Endodermal cell (in vitro differentiated cells): ENCODE measurements at places on chromosomes 12 and 14. TPM values are rescaled to one million over a fixed set of nuclear protein-coding genes. Genes with fewer than 3 reads are reported as not detected.

CCDC175 gene
- 0.66 to 1.5 TPM in 2 of 3 replicates, not detected in the other for total RNA-seq

GALNT6 gene
- 13.9 and 14.9 TPM in 2 replicates for total RNA-seq

SLC35F4 gene
- not detected in 2 replicates for total RNA-seq

C12orf54 gene
- not detected in 2 replicates for total RNA-seq

BEST3 gene
- not detected in 3 replicates for total RNA-seq

TPH2 gene
- not detected in 3 replicates for total RNA-seq

BRAP gene
- 23.6 and 24.6 TPM in 2 replicates for total RNA-seq

- no peaks in the 10 kb centered on the region for H3K4me1 ChIP-seq
- H3K27me3 ChIP-seq, result no peaks in the 10 kb centered on the region
- no peak overlapping the region for H3K27ac ChIP-seq
- no peak for DNase-seq
Measured at GRCh38 chr14:98514016-98514415, 758.0 kb downstream of the BCL11B start.

GRCh38 chr12:71954083-71954778 lies 15.6 kb downstream of the TPH2 start:
- no peaks in the 10 kb centered on the region for H3K36me3 ChIP-seq
- H3K27me3 ChIP-seq, result no peaks in the 10 kb centered on the region
- H3K27ac ChIP-seq, result no peak overlapping the region
- no peak overlapping the region for H3K4me3 ChIP-seq

- no peak for DNase-seq
- no peak overlapping the region for H3K4me3 ChIP-seq
- H3K27ac ChIP-seq, result no peak overlapping the region
Measured at GRCh38 chr14:66496188-66496807, 10.1 kb downstream of the CCDC196 start.

DNA sequence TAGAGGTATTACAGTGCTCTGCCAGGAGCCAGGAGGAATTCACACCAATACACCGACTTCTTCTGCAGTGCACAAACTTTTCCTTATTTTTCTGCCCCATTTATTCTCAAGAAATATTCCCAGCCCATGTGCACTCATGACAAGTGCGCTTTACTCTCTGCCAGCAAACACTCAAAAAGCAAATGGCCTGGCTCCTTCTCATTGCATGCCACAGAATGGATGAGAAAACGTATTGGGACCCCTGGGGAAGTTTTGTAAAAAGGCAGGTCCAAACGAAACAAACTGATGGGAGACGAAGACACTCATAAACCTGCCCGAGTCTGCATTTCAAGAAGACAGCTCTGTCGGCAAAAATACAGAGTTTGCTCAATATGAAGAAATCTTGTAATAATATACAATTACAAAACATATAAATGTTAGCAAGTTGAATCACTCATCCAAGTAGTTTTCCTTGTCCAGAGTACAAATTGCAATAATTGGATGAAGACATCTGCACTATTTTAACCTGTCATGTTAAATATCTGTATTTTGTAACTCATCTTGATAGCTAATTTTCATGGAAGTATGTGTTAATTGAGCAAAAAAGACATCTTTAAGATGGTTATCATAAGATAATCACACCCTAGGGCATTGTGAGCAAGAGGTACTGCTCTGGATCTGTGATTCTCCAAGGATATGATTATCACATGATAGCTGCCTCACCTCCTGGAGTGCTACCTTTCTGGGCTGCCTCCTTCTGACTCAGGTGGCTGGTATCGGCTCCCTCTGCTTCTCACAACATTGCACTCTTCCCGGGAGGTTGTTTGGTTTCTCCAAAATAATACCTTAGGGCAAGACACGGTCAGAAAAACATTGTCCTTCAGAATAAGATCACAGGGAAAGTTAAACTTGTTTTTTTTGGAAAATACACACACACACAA lies 260.8 kb upstream of the G2E3 start:
- no peaks in the 10 kb centered on the region for H3K36me3 ChIP-seq
- peaks cover 4% of the 10 kb centered on the region for H3K4me1 ChIP-seq
- DNase-seq, result peak; percentile 48
- no peak overlapping the region for H3K4me3 ChIP-seq
- H3K27ac ChIP-seq, result no peak overlapping the region

- no peak for DNase-seq
- no peaks in the 10 kb centered on the region for H3K27me3 ChIP-seq
- H3K4me3 ChIP-seq, result peak overlapping the region; percentile 95
- peak overlapping the region; percentile 88 for H3K27ac ChIP-seq
Measured at GRCh38 chr12:50400104-50400637, 514 bp upstream of the LARP4 start.

DNA sequence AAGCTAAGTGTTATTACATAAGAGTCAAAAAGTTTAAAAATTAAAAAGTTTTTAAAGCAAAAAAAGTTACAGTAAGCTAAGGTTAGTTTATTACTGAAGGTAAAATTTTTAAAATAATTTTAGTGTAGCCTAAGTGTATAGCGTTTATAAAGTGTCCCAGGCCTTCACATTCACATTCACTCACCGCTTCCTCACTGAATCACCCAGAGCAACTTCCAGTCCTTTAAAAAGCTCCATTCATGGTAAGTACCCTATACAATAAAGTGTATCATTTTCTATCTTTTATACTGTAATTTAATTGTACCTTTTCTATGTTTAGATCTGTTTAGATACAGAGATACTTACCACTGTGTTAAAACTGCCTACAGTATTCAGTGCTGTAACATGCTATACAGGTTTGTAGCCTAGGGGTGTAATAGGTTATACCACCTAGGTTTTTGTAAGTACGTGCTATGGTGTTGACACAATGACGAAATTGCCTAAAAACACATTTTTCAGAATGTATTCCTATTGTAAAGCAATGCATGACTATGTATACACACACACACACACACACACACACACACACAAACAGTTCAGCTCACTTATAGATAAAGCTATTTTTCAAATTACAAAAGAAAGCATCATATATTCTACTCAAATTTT lies 3.7 kb downstream of the CLEC14A start:
- H3K4me1 ChIP-seq, result no peaks in the 10 kb centered on the region
- H3K27ac ChIP-seq, result no peak overlapping the region
- H3K27me3 ChIP-seq, result peaks cover 43% of the 10 kb centered on the region
- DNase-seq, result no peak
- H3K4me3 ChIP-seq, result no peak overlapping the region

DNA sequence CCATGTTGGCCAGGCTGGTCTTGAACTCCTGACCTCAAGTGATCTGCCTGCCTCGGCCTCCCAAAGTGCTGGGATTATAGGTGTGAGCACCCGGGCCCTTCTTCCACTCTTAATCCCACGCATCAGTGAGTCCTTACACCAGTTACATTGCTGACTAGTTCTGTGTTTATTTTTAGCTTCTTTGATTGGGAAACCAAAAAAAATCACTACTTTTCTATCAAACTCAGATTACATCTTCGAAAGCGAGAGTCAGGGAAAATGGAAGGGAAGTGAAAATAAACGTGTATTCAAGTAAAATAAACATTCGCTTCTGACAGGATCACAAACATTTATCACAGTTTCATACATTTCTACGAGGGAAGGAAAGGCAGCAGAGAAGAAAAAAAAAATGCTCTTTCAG lies 32.2 kb downstream of the FGD6 start:
- H3K27ac ChIP-seq, result no peak overlapping the region
- no peak for DNase-seq
- no peak overlapping the region for H3K4me3 ChIP-seq
- H3K4me1 ChIP-seq, result peaks cover 6% of the 10 kb centered on the region
- H3K27me3 ChIP-seq, result no peaks in the 10 kb centered on the region

GRCh38 chr12:63948211-63948610 lies 103.7 kb downstream of the SRGAP1 start:
- no peaks in the 10 kb centered on the region for H3K27me3 ChIP-seq
- H3K36me3 ChIP-seq, result no peaks in the 10 kb centered on the region
- H3K4me1 ChIP-seq, result no peaks in the 10 kb centered on the region
- no peak overlapping the region for H3K4me3 ChIP-seq

GRCh38 chr14:22168092-22168955 lies 420.7 kb downstream of the DAD1 start:
- no peak for DNase-seq
- no peaks in the 10 kb centered on the region for H3K27me3 ChIP-seq
- no peaks in the 10 kb centered on the region for H3K36me3 ChIP-seq
- H3K27ac ChIP-seq, result no peak overlapping the region
- no peak overlapping the region for H3K4me3 ChIP-seq
- H3K4me1 ChIP-seq, result peaks cover 4% of the 10 kb centered on the region

DNA sequence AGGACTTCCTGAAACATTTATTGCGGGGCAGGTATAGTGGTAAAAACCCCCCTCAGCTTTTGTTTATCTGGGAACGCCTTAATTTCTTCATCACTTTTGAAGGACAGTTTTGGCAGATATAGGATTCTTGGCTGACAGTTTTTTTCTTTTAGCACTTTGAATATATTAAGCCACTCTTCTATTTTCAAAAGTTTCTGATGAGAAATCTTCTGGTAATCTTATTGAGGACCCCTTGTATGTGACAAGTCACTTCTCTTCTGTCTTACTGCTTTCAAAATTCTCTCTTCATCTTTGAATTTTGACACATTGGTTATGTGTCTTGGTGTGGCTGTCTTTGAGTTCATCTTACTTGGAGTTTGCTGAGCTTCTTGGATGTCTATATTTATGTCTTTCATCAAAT lies 59.1 kb downstream of the ATP23 start:
- no peaks in the 10 kb centered on the region for H3K27me3 ChIP-seq
- no peak for DNase-seq
- no peaks in the 10 kb centered on the region for H3K36me3 ChIP-seq

- no peak overlapping the region for H3K4me3 ChIP-seq
- H3K27me3 ChIP-seq, result no peaks in the 10 kb centered on the region
- no peak overlapping the region for H3K27ac ChIP-seq
- peaks cover 36% of the 10 kb centered on the region for H3K36me3 ChIP-seq
- H3K4me1 ChIP-seq, result peaks cover 15% of the 10 kb centered on the region
Measured at GRCh38 chr14:23481362-23481970, 12.0 kb downstream of the NGDN start.

DNA sequence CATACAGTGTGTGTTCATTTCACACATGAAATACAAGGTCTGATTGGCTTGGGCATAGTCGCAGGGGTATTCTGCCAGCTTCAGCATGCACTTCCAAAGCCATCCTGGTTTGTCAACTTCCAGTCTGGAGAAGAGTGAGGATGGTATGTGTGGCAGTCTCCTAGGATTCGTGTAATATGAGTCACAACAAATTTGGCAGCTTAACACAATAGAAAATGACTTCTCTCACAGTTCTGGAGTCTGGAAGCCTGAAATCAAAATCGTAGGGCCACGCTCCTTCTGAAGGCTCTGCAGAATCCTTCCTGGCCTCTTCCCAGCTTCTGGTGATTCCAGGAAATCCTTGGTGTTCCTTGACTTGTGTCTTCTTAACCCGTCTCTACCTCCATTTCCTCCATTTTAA lies 167.5 kb downstream of the PPM1H start:
- no peak overlapping the region for H3K4me3 ChIP-seq
- H3K27me3 ChIP-seq, result no peaks in the 10 kb centered on the region
- DNase-seq, result no peak
- H3K36me3 ChIP-seq, result no peaks in the 10 kb centered on the region

GRCh38 chr12:75525263-75525662 lies 13.9 kb upstream of the KRR1 start:
- no peak for DNase-seq
- no peaks in the 10 kb centered on the region for H3K36me3 ChIP-seq
- H3K4me1 ChIP-seq, result no peaks in the 10 kb centered on the region

- peaks cover 4% of the 10 kb centered on the region for H3K36me3 ChIP-seq
- no peaks in the 10 kb centered on the region for H3K27me3 ChIP-seq
- peaks cover 12% of the 10 kb centered on the region for H3K4me1 ChIP-seq
- H3K4me3 ChIP-seq, result peak overlapping the region; percentile 96
- DNase-seq, result peak; percentile 68
Measured at GRCh38 chr14:95156161-95157047, 925 bp downstream of the DICER1 start.

DNA sequence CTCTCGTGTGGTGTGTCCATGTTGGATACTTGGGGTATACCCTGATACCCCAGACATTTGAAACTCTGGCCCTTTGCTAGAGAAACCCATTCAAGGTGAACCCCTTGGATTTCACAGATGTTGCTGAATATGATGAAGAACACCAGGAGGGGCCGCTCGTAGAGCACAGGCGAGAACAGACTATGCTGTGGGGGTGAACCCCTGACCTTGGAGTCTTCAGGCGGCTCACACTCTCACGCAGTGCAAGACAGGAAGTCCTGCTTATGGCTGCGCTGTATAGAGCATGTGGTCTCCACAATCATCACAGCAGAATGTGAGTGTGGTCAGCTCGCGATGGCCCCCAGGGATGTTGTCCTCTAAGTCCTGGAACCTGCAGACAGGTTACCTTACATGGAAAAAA lies 60.4 kb downstream of the SLC15A4 start:
- no peak for DNase-seq
- no peak overlapping the region for H3K4me3 ChIP-seq

DNA sequence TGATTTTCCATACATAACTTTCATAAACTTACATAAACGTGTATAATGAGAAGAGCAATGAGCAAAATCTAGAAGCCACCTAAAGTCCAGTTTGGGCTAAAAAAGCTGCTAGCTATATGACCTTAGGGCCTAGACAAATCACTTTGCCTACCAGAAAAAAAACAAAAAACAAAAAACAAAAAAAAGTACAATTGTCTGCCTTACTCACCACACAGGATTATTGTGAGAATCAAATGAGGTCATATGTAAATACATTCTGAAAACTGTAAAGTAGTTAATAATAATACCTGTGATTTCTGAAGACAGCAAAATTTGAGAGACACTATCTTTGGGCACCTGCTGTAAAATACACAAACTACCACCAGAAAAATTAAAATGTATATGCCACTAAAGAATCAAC lies 4.2 kb downstream of the ATP2B1 start:
- H3K4me3 ChIP-seq, result no peak overlapping the region
- no peaks in the 10 kb centered on the region for H3K27me3 ChIP-seq
- H3K36me3 ChIP-seq, result no peaks in the 10 kb centered on the region
- no peak overlapping the region for H3K27ac ChIP-seq
- no peaks in the 10 kb centered on the region for H3K4me1 ChIP-seq
- no peak for DNase-seq

- peaks cover 21% of the 10 kb centered on the region for H3K36me3 ChIP-seq
- H3K4me1 ChIP-seq, result no peaks in the 10 kb centered on the region
- no peak overlapping the region for H3K4me3 ChIP-seq
Measured at GRCh38 chr12:39319180-39319579, 123.7 kb downstream of the KIF21A start.

GRCh38 chr14:29925736-29926135 lies 1.9 kb downstream of the PRKD1 start:
- no peaks in the 10 kb centered on the region for H3K36me3 ChIP-seq
- peak overlapping the region; percentile 85 for H3K4me3 ChIP-seq
